ENCODE measurements at places on chromosomes 7 and 10.

GRCh38 chr7:27032839-27033238 lies 63.0 kb downstream of the HOXA1 start:
- no peak for DNase-seq

DNA sequence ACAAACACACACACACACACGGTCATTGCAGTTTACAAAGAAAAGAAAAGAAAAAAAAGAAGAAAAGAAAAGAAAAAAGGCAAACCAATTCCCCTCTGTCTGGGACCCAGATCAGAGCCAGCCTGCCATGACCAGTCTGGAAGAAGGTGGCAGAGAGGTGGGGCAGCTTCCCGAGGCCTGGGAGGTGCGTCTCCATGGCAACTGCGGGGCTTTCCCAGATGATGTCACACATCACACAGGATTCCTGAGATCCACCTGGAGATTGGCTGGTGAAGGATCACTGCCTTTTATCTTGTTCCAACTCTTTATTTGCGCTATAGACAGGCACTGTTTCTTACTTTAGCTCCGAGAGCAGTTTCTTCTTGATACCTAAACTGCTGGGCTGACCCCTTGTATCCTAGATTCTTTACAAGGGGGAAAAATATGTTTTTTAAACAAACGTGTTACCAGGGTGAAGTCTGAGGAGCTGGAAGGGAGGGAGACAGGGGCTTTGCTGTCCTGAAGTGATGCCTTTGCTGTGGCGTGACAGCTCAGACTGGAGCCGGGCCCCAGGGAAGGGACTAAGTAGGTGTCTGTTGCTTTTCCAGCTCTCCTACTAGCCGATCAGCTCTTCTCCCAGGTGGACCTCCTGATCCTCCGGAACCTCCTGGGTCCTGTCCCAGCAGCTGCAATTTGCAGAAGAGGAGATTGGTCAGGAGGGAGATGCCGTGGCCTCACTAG lies 298.5 kb downstream of the KLF6 start:
- DNase-seq, result no peak

- peak; percentile 74 for DNase-seq
Observed at GRCh38 chr10:28939281-28940157, 262.2 kb downstream of the BAMBI start.

DNA sequence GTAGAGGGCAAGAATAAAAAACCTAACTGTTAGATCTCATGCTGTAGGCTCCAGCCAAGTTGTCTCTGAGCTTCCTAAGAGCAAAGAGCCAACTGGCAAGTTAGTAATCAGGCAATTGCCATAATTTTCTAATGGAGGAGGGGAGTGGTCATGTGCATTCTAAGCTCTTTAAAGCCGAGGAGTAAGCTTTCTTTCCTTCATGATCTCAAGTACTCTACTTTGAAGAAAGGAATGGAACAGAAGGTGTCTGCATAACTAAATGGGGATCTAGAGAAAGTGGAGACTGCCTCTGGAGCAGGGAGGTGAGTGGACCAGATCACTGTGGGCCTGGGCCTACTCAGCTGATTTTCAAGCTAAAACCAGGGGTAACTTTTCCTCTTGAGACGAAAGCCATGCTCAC lies 37.7 kb upstream of the TOMM7 start:
- DNase-seq, result no peak

DNA sequence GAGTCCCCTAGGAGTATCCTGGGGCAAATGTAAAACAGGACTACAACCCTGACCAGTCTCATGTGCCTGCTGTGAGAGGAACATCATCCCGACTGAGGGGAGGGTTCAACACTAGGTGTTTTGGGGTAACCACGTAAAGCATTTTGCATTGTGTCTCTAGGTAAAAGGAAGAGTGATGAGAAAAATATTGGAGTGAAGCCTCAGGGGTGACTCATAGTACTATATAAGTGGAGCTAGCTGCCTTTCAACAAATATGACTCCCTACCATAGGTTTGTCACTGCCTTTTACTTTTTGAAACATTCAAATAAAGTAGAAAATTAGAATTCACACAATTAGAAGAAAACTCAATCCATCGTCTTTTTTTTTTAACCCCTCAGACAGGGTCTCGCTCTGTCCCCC lies 2.6 kb upstream of the CAMK2G start:
- no peak for DNase-seq

DNA sequence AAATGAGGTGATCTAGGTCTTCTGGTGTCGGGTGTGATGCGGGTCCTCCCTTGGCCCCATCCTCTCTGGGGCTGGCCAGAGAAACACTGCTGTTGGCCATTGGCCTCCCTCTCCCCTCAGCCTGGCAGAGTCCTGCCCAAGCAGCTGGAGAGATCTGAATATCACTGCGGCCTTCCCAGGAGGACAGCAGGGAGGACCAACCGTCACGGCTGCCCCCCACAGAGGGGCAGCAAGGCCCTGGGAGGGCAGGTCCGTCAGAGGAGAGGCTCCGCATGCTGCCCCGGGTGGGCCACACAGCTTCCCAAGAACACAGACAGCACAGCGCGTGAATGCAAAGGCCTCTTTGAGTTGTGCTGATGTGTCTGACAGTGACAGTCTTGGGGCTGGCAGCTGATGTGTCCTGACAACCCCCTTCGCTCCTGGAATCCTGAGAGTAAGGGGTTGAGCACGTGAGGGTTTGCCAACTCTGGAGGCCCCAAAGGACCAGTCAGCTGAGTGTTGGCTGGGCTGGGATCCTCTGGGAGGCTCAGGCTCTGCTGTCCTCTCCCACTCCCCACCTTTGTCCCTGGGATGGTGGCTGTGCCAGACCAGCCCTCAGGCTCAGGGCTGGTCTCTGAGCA lies 132.5 kb upstream of the UNC5B start:
- no peak for DNase-seq

GRCh38 chr7:49488573-49488972 lies 284.9 kb upstream of the VWC2 start:
- DNase-seq, result no peak

DNA sequence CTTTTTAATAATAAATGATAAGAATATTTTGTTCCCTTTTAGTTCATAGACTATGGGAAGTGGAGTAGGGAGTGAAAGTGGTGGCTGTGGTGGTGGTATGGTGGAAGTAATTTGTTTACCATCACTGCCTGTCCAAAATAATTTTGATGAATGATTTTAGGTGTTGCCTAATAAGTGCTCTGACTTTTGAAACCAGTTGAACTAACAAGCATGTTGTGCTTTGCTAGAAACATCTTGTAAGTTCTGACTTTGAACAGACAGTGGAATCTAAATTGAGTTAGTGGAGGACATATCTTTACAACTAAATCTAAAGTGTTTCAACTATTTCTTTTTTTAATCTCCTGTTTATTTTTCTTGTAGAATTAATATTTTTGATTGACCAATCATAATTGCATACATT lies 49.7 kb downstream of the ZEB1 start:
- no peak for DNase-seq

DNA sequence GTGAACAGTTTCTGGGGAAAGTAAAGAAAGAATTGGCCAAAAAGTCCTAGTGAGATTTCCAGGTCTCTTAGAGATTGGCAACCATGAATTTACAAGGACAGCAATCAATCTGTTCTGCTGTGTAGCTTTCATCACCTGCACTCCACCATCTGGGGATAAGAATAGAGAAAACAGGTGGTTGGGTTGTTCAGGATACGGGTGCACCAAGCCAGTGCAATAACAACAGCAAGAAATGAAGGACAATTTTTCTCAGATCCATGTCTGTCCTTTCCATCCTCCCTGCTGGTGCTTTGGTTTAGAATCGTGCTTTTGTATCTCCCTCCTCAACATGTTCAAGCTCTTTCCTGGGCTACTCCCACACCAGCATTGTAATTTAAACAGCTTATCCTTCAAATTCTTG lies 787.7 kb downstream of the GRID1 start:
- no peak for DNase-seq

Data from Right ventricle myocardium inferior (tissue), 1 donor.